Fibroblast of lung (primary cell): ENCODE measurements at places on chromosomes 13 and 19. TPM values are rescaled to one million over a fixed set of nuclear protein-coding genes. Genes with fewer than 3 reads are reported as not detected.

DNA sequence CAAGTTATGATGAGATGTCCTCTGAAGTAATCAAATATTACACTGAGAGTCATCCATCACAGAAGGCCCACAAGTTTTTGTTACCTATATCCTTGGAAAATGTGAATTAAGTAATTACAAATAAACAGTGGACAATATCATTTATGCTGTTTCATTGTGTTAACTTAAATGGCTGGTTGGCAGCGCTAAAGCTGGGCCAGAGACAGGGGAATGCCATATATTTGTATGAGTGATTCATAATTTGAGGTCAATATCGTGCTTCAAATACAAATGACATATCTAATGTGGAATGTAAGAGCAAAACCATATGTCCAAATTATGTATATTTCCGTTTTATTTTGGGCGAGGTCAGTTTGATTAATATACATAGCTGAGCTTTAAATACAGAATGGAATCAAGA is 1556.2 kb downstream of the SLITRK5 start:
- peak; percentile 40 for DNase-seq

SIGLEC5 gene
- total RNA-seq: not detected in 2 replicates

ODAD3 gene
- total RNA-seq: 0.26 and 0.66 TPM in 2 replicates

GRCh38 chr13:76638882-76639281 is 247.3 kb downstream of the KCTD12 start:
- peak; percentile 20 for DNase-seq

GRCh38 chr19:34075661-34076091 is 96.6 kb upstream of the LSM14A start:
- no peak for DNase-seq

DNA sequence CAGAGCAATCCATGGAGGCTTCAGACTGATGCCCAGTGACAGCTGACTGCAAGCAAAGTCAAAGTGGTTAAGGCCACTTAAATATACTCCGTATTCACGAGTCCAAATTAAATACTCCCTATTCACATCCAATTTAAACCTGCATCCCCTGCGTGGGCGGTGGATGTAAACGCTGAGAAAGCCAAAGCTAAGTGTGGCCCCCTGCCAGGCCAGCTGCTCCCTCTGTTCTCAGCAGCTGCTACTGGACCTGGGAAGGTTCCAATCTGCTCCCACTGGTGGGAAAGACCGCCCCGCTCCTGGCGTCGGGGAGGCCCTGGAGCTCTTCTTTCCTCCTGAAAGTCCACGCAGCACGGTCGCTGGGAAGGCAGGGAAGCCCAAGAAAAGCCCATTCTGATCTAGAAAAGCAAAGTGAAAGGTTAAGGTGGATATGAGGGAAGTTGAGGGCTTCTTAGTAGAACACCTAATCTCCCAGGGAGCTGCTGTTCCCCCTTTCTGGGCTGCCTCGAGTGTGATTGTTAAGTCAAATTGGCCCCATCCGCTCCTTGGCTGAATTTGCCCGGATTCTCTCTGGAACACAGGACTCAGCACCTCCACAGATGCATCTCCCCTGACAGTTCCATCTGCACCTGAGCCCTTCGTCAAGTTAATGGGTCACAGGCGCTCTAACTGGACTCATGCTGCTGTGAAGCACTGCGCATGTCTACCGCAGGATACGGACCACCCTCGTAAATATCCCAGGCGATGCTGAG is 205.5 kb downstream of the USP12 start:
- DNase-seq: peak; percentile 77

DNA sequence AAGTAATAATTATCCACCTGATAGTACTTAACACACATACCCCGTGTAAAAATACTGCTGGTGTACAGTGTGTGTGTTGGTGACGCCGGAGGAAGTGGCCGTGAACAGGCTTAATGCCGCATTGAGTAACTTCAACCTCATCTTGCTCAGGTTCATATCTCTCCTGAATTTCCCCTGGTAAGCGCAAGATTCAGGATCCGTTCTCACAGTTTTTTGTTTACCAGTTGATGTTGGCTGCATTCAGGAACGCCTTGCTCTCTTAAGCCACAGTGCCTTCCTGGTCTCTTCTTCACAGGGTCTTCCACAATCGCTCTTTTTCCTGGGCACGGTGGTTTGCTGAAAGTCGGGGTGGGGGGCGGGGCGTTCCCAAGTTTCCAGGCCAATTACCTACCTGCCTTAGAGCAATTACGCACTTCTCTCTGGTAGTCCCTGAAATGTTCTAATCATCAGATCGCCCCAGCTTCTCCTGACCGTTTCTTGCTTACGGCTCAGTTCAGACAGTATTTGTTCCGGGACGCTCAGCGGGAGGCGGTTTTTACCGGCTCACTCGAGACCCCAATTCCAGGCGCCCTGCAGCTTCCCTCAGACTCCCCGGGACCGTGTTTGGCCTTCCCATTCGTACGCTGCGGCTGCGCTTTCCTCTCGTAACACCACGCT is 706 bp upstream of the DNAJC3 start:
- peak; percentile 27 for DNase-seq

MTUS2 gene
- not detected in 2 replicates for total RNA-seq

GRCh38 chr19:14021474-14021873 is 6.5 kb upstream of the RLN3 start:
- no peak for DNase-seq

B3GNT8 gene
- total RNA-seq: 1.3 and 3.5 TPM in 2 replicates

GRCh38 chr13:83733293-83733692 is 149.0 kb downstream of the SLITRK1 start:
- no peak for DNase-seq

DNA sequence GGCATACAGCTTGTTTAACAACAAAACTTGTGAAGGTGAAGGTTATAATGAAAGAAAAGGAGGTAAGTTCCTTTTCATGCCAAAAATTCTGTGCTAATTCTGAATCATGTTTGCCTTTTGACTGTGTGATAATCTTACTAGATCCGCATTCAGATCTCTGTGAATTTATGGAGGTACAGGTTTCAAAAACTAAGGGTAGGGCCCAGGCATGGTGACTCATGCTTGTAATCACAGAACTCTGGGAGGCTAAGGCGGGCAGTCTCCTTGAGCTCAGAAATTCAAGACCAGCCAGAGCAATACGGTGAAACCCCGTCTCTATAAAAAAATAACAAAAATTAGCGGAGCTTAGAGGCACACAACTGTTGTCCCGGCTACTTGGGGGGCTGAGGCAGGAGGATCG is 45.9 kb downstream of the PCDH9 start:
- no peak for DNase-seq

DNA sequence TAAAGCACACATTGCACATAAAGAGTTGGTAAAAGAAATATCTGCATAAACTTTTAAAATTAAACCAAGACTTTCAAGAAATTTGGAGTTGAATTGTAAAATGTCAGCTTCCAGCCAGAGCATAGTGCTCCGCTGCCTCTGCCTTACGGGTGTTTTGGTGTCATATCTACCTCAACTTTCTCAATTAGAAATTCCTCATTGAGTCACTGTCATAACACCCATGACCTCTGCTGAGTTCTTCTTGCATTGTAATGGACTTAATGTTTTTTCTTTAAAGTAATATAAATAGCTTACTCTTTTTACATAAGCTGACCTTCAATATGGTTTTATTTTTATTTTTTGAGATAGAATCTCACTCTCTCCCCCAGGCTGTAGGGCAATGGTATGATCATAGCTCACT is 551.0 kb upstream of the NBEA start:
- peak; percentile 33 for DNase-seq

DNA sequence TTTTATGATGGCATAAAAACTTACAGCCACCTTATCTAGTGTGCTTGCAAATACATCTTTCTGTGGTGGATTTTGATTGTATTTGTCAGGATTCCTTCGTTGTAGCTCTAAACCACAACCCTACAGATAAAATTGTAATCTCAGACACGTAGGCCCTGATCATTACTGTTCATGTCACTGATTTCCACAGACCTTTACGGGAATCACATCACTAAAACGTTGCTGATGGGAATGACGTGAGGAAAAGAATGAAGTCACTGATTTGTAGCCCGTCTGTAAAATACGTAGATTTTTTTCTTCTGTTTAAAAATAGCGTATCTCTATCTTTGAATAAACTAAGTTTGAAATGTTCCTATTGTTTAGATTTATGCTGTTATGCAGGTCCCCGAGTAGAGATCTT is 399.2 kb downstream of the MYO16 start:
- DNase-seq: peak; percentile 61

- DNase-seq: no peak
Measured at GRCh38 chr13:80036845-80037504, 304.0 kb downstream of the SPRY2 start.

DNA sequence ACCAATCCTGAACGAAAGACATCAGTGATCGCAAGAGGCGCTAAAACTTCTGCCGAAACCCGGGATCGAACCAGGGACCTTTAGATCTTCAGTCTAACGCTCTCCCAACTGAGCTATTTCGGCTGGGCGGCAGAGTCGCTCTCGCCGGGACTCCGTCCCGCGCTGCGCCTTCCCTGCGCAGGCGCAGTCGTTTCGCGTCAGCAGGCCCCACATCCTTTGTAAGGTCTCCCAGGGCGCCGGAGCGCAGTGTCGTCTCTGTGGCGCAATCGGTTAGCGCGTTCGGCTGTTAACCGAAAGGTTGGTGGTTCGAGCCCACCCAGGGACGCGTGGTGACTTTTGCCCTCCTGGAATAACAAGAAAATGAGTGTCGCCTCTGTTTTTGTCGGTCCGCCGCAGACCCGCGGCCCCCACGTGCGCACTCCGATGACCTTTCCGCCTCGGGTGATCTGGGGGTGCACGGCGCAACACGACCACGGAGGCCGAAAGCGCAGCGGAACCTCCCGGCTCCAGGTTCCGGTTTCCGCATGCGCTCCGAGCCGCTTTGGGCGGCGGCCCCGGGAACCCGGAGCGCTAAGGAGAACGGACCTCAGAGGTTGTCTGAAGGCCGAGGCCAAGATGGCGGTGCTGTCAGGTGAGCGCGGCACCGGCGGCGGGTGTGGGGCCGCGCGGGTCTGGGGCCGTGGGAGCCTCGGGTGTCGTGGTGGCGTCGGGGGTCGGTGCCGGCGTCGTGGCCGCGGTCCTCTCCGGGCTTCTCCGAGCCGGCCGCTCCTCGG is at the start of gene NDUFS7:
Gene NDUFS7, plus strand, starts transcription at position 596 of the 773 bp plus-strand sequence. Its CDS starts 20 bp downstream, at position 616.
- DNase-seq: peak; percentile 96

DNA sequence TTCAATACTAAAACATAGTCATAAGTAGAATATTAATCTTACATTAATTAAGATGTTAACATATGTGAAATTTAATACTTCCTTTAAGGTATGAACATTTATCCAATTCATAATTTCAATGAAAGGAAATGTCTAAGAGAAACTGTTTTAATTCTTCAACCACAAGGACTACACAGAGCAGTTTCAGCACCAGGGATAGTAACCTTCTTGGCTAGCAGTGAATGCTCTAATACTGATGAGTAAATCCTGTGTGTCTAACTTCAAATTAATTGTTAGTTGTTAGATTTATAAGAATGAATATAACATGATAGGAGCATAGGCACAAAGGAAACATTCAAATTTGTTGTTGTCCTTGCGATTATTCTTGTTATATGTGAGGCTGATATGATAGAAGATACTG is 15.6 kb upstream of the NBEA start:
- DNase-seq: peak; percentile 66

GRCh38 chr19:1658150-1659083 is 6.0 kb upstream of the TCF3 start:
- no peak for DNase-seq

GEMIN7 gene
- total RNA-seq: 12.3 and 15.7 TPM in 2 replicates

ZNF470 gene
- 6.9 and 7.3 TPM in 2 replicates for total RNA-seq

GRCh38 chr19:6693056-6693471 is 23.1 kb upstream of the TNFSF14 start:
- no peak for DNase-seq

DNA sequence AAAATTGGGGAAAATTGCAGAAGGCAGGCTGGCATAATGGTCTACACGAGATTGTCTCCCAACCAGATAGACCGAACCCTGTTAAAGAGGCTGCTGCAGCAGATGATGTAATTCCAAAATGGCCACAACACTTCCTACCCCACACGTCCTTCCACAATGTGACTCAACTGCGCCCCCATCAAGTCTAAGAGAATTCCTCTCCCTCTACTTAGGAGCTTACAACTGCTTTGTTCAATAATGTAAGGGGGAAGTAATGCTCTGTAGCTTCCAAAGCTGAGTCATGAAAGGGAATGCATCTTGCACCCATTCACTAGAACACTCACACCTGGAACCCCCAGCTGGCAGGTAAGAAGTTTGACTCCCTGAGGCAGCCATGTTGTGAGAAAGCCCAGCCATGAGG is 117.8 kb upstream of the IRS2 start:
- DNase-seq: no peak

DNA sequence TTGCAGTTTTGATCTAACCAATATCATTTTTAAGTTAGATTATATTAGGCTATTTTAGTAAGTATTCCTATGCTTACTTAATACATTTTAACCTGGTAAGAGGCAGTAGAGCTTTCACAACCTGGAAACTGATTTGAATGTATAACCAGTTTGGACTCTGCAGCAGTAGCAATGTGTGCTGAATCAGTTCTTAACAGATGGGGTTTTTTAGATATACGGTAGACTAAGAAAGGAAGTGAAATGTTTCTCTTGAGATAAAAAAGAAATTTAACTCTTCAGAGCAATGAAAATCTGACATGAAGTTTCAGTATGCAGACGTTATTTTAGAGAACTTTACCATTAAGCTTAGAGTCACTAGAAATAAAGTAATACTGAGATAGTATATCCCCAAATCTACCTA is 2.7 kb downstream of the NBEA start:
- no peak for DNase-seq

DNA sequence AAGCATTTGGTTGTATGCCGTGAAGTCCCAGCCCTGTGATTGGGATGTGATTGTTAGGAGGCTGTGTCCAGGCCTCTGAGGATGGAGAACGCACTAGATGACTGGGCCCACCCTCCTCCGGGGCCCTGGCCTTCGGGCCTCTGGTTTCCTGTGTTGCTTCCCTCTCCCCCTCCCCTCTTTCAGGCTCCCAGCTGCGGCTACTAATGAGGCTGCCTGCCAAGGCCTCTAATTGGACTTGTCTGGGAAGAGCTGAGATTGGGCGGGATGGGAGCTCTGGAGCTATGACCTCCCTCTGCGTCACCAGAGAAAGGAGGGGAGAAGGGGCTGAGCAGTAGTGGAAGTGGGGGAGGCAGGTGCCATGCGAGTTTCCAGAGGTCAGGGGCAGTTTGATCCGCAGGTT is 9.9 kb downstream of the PTH2 start:
- peak; percentile 32 for DNase-seq

GRCh38 chr13:104111031-104111430 is 1044.8 kb upstream of the SLC10A2 start:
- peak; percentile 4 for DNase-seq

SBK3 gene
- total RNA-seq: 0.26 and 0.66 TPM in 2 replicates

DNA sequence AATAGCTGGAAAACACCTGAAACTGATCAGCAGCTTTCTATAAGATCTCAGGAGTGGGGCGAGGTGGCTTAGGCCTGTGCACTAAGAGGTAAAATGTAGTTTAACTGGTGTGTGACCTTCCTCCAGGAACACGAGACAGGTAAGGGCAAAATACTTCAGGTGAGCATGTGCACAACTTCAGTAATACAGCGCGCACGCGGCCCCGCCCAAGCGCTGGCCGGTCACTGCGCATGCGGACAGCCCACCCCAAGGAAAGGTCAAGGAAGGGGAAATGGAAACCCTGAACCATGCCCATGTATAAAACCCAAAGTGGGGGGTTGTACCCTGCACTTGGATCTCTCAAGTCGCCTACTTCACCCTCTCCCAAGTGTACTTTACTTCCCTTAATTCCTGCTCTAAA is 49.4 kb upstream of the ARHGEF7 start:
- DNase-seq: no peak
